ENCODE measurements at places on chromosomes 13 and 19.

- DNase-seq, result peak; percentile 53
Measured at GRCh38 chr19:41933693-41934426, 5.6 kb upstream of the ERFL start.

DNA sequence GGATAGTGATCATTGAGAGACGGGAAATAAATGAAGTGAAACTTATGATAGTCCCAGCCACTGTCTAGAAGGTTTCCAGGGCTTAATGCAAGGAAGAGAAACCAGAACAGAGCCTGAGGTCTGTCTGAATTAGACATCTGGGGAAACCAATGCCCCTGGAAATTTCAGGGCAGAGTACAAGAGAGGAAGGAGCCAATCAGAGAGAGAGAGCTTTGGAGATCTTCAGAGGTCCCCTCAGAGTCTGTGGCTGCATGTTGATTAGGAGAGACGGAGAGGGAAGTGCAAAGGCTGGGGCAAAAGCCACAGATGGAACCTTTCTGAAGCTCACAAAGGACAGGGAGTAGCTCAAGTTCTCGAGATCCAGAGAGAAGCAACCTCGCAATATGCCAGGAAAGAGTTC, 378.0 kb downstream of the DNAJC15 start:
- peak; percentile 21 for DNase-seq

GRCh38 chr19:49939721-49940481, 10.6 kb upstream of the NUP62 start:
- no peak for DNase-seq

DNA sequence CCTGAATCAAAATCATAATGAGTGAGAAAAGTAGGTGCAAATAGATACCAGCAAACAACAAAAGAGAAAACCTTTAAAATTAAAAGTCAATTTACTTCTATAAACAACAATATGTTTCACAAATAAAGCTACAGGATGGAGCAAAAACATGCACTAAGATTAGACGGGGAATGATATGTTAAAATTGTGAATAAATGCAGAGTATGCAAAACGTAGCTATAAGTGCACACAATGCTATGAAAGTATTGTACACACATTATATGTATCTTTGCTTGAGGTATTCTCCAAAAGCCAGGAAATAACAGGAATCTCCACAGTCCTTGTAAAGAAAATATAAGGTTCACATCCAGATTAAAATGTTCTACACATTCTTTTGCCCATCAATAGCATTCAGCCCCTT, 523.9 kb downstream of the EFNB2 start:
- DNase-seq, result no peak

GRCh38 chr19:55146078-55146704, 2.8 kb downstream of the TNNT1 start:
- DNase-seq, result peak; percentile 72

DNA sequence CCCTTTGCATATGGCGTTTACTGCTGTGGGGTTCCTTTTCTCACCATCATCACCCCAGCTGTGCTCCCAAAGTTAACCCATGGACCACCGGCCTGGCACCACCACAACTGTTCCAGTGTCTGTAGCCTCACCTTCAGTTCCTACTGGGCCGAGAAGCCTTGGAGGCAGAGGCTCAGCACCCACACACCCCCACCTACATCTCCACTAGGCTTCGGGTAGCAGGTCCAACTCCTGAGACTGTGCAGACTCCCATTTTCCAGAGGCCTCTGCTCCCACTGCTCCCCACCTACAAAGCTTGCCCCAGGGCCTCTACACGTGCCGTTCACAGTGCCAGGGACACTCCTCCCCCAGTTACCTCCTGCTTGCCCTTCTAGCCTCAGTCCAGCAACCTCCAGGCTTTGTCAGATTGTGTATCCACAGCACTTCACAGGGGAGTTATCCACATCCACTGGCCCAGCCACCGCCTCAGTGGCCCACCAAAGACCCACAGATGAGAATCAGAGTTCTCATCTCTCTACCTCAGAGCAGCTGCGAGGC, 14.1 kb downstream of the SLC27A5 start:
- DNase-seq, result no peak

DNA sequence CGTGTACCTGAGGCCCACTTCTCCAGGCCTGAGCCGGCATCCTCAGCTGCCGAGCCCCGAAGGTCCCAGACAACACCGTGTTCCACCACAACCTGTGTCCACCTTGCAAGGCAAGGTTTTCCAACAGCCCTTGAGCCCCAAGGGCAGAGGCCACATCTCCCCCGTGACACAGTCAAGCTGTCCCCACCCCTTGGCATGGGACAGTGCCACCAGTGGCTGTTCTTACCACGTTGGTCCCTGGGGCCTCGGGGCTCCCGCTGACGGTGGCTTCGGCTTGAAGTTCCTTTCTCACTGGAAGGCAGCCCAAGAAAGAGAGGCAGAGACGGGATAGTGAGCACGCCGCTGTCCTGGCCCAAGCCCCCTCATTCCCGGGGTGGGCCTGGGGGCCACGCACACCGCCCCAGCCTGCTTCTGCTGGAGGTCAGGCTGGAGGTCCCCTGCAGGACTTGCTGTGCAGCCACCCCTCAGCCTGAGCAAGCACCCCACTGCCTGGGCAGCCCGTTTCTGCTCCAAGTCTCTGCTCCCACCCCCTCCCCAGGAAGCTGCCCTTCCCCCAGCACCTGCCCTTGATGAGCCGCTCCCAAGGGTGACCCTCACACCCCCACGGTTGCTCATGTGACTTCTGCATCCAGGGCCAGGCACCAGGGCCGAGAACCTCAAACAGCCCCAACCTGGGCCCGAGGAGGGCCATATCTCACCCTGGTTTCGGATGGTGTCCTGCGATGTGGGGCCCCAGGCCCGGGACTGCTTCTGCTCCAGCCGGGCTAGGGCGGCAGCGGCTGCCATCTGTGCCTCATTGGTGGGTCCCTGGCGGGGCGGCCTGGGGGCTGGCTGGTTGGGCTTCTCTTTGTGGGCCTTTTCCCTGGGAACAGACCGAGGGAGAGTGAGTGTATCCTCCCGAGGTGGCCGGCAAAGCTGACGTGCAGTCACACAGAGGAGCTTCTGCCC, 4.1 kb downstream of the UBXN6 start:
- no peak for DNase-seq

DNA sequence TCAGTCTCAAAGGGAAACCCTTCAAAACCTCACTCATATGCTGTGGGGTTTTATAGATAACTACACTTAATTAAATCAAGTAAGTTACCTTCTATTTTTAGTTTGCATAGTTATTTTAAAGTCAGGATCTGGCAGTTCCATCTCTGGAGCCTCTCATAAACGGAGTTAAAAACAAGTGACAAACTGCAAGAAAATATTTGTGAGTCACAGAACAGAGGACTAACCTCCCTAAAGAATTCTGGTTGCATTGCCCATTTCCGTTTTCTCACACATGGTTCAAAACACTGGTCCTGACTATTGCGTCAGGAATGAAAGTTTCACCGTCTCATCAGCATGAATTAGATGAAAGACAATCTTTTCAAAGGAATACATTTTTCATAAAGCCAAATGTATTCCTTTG, 10.6 kb downstream of the RXFP2 start:
- DNase-seq, result no peak

DNA sequence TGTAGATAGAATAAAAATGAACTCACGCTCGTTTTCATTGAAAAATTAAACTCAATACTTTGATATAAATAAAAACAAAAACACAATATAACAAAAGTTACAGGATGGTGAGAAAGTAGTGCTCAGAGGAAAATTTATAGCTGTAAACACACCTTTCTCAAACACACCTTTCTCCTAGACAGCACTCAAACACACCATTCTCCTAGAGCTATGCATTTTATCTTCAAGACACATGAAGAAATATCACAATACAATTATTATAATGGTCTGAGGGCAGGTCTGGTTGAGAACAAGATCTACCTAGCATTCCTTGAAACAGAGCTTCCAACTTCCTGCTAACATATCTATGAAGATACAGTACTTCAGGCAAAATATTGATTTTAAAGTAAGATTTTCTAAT, 183.4 kb upstream of the NBEA start:
- DNase-seq, result no peak

DNA sequence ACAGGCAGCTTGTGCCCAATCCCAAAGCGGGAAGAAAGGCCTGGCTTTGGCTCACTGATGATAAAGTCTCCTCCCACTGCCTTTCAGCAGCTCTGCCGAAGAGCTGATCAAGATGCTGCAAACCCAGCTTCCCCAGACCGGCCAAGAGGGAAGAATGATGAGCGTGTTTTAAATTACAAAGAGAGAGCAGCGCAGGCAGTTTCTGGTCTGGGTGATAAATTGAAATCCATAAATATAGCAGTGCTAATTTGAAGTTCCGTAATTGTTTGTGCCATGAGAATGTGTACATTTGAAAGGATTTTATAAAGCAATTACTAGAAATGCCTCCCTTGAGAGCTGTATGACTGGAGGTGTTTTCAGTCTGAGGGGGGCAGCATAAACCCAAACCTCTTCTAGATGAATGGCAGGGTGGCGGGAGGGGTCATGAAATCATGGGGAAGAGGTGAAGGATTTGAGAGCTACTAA, 171.8 kb downstream of the STK24 start:
- DNase-seq, result no peak

All from Kasumi-1 (cell line).